GM04503 (cell line): ENCODE measurements at places on chromosomes 3 and 15.
A peak's percentile ranks its signal among the peaks of the same experiment; 100 is the strongest.

GRCh38 chr3:140164922-140165590 lies 230.1 kb downstream of the CLSTN2 start:
- no peak for DNase-seq

DNA sequence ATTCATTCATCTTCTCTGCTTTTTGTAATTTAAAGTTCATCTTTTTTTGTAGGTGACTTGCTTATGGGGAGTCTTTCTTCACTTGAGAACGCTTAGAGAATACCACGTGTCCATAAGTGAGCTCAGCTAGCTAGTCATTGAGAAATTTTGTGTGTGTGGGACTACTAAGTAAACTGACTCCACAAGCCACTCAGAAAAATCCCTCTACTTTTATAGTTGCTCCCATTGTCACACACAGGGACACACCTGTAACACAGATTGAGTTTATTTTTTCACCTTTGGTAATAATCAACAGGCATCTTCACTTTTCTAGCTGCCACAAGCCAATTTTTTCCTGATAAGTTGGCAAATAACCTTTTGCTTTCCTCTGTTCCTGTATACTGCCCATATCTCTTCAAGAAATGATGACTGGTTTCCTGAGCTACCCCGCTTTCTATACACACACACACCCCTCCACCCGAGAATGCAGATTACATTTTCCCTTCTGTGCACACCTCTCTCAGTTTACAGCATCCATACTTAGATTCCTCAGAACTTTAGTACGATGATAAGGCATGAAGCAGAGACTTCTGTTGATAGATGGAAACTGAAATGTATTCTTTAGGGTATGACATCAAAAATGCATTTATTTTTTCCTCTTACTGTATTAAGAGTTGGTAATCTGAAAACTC lies 4.6 kb downstream of the TSC22D2 start:
- peak; percentile 49 for DNase-seq

- DNase-seq = no peak
These were observed 104.5 kb downstream of the CEMIP start for GRCh38 chr15:80883641-80884040.

DNA sequence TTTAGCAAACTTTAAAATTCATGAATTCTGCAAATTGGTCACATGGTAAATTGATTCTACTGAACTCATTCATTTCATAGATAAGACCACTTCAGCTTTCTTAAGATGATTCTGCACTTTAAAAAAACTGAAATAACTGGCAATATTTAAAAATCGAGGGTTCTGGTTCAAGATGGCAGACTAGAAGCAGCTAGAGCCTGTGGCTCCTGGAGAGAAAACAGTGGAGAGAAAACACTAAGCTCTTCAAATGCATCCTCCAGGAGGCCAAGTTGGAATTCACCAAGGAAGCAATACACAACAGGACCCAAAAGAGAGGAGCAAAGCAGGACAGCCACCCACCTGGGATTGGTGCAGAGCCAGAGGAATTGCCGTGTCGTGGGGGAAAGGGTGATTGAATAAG lies 132.1 kb downstream of the SPATA16 start:
- DNase-seq = no peak

- no peak for DNase-seq
These were observed 359.3 kb downstream of the GABRG3 start for GRCh38 chr15:27330326-27330725.

DNA sequence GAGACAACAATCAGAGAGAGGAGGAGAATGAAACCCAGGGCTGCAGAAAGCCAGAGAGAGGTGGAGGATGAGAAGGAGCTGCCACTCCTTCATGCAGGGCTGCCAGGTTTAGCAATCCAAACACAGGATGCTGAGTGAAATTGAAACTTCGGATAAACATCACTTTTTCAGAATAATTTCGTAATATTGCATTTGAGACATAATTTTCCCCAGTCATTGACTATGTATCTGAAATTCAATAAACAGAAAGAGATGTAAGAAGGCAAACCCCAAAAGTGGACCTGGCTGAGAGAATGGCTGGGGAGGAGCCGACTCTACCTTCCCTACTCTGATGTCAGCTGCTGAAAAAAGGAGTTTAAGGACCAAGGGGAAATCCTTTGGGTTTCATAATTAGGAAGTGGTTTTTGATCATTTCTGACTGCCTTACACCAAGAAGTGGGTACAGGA lies 33.8 kb downstream of the SLC9A9 start:
- no peak for DNase-seq

GRCh38 chr15:59611276-59612260 lies at the start of gene GCNT3:
Gene GCNT3, plus strand, starts transcription at chr15:59611783. Its CDS starts 6,456 bp downstream, at chr15:59618239.
- no peak for DNase-seq

DNA sequence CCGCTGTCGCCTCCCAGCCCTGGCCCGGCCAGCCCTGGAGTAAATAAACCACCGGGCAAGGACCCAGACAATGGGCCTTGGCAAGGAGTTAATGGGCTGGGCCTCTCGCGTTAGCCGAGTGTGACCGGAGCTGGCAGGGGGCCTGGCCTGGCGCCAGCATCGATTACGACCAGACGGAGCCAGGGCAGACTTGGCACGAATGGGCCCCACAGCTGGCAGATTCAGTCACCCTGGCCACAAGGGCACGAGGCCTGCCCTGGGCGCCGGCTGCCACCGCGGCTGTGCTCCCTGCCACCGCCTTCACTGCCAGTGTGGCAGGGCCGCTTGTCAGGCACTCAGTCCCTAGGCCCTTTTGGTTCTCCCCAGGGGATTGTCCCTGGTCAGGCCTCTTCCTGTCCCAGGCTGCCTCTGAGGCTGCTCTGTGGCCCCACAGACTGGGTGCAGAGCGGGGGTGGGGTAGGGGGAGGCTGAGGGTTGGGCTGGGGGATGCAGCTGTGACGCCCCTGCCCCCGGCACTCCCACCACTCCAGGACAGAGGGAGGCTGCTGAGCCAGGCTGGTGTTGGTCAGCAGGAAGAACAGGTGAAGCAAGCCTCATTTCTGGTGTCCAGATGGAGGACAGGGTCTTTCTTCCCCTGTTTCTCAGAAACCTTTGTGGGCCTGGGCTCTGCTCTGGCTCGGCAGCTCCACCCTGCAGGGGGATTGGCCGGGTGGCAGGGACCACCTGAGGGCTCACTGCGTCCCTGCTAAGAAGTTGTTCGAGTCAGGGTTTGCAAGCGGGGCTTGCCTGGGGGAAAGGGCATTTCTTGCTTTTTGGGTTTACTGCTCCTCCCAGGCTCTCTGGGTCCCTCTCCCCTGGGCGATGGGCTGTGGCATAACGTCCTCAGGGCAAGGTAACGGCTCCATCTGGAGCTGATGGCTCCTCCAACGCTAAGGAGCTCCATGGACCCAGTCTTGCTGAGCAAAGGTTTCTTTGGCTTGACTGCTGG lies 30.5 kb upstream of the SRP14 start:
- DNase-seq = no peak

DNA sequence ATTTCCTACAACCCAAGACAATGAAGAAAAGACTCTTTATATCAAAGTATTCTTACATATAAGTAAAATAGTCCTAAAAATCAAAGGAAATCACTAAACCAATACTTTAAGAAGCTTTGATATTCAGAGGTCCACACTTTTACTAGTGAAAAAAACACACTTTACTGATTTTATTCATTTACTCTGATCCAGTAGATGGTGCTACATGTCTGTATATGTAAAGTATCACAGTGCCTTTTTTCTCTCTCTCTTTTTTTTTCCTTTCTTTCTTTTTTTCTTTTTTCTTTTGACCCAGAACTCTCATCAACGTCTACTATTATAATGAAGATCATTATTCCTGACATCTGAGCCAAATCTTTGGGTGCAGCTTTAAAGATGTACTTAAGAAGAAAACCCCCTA lies 10.8 kb upstream of the CCDC39 start:
- no peak for DNase-seq

- DNase-seq = no peak
These were observed 271.6 kb upstream of the CBLB start for GRCh38 chr3:106140431-106140830.

- DNase-seq = no peak
These were observed at the start of gene ST8SIA2 for GRCh38 chr15:92393071-92393979. Gene ST8SIA2, plus strand, starts transcription at chr15:92393881. Its CDS starts 184 bp downstream, at chr15:92394065.
